Stimulated activated CD8-positive, alpha-beta memory T cell treated with anti-CD3 and anti-CD28 coated beads, Interleukin-4, amount 100 ng/mL, for 48 hours (primary cell): ENCODE measurements at places on chromosomes 1 and 21.

DNA sequence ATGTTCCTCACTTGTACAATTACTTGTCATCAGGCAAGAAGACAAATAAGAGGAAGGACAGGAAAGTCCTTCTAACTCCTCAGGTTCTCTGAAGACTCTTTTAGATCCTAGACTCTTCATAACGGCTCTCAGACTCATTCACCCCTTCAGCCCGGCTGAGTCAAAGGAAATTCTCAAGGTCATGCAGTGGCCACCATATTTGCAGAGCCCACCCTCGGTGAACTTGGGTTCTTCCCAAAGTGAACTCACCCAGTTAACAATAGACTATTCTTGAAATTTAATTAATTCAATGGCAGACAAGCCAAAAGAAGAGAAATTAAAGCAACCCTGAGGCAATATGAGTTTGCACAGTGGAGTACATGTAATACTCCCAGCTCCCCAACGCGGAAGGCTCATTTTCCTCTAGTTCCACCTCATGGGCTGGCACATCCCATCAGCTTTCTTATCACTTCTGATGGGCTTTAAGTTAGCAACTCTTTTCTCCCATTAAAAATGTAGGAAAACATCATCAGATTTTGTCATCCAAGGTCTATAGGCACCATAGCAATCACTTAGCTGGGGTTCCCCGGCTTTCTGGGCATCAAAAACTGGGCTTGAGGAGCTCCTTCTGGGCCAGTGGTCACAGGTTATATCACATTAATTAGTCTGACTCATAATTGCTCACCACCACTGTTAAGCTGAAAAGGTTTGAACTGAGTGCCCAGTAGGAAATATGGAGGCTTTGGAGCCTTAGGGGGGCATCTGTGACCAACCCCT lies 27.8 kb upstream of the TIAM1 start:
- no peak for DNase-seq

GRCh38 chr1:228358039-228358763 lies 48.4 kb downstream of the TRIM11 start:
- DNase-seq = no peak

GRCh38 chr1:71049951-71050598 lies 2.5 kb upstream of the PTGER3 start:
- DNase-seq = no peak

- no peak for DNase-seq
These were observed 99.0 kb upstream of the WLS start for GRCh38 chr1:68331117-68331865.

DNA sequence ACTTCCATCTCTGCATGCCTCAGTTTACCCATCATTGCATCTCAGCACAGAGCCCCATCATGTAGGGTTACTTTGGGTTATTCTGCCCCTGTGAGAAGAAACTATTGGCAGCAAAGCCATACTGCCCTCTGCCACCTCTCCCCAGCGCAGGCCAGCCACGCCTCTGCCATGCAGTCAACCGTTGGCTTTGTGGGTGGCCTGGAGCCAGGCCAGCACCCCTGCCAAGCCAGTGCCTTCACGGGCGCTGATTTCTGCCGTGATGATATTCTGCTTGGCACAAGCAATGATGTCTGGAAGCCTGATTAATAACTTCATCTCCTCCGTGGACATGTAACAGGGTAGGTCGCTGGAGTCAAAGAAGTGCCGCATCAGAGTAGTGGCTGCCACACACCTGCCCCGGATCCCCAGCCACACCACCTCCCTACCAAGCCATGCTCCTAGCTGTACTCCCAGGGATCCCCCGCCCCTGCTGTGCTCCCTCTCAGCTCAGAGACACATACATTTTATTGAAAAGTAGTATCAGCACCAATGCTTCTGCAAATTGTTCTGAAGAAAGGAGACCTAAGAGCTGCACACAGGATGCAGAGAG lies 15.0 kb upstream of the CEP85 start:
- no peak for DNase-seq

GRCh38 chr1:38929054-38929453 lies 12.6 kb downstream of the RHBDL2 start:
- DNase-seq = no peak

DNA sequence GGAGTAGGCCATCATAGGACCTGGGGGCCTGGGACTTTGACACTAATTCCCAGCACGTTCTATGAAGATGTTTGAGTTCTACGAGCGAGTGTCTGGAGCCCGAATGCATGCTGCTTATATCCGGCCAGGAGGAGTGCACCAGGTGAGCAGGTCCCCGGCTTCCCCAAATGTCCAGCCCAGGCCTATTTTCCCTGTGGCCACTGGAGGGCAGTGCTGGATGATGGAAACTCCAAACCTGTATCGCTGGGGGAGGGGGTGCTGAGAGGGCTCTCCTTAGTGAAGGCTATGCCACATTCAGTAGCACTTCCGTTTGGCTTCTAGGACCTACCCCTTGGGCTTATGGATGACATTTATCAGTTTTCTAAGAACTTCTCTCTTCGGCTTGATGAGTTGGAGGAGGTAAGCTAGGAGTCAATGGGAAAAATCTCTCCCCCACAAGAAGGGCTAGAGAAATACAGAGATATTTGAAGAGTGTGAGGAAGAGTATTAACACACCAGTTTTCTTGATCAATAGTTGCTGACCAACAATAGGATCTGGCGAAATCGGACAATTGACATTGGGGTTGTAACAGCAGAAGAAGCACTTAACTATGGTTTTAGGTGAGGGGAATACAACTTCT lies 5.2 kb upstream of the FCER1G start:
- DNase-seq = peak; percentile 81
